Stimulated activated CD4-positive, alpha-beta T cell treated with anti-CD3 and anti-CD28 coated beads, Interleukin-4, amount 100 ng/mL, for 48 hours (primary cell): ENCODE measurements at places on chromosomes 1 and 21.

DNA sequence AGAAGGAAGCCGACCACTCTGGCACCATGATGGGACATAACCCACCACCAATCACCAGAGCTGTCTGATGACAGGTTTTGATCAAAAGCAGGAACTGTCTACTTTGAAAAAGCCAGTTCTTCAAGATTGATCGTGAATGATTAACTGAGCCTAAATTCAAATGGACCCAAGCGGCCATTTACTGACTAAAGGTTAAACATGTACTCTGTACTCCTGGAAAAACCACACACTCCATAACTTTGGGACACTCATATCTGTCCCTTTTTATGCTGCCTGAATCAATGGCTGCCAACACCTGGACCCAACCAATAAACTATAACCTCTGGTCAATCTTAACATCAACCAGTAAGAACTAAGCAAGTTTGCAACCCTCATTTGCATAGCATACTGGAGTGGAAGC is 206.6 kb downstream of the URB2 start:
- no peak for DNase-seq

- peak; percentile 59 for DNase-seq
These were observed 108.9 kb downstream of the CAPN8 start for GRCh38 chr1:223556414-223557129.

DNA sequence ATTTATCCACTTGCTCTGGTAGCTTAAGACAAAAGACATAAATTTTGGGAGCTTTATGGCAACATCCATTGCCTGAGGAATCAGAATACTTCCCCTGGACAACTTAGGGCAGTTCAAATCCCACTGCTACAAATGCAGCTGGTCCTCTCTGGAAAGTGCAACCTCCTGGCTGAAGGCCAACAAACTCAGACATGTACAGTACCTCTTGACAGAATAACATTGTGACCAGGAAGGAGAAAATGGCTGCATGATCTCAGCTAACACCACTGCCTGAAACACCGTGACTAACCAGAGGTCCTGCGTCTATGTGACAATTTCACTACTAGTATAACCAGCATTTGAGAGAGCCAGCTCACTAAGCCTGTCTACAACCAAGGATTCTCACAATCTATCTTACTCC is 218.9 kb downstream of the CRB1 start:
- DNase-seq, result no peak

DNA sequence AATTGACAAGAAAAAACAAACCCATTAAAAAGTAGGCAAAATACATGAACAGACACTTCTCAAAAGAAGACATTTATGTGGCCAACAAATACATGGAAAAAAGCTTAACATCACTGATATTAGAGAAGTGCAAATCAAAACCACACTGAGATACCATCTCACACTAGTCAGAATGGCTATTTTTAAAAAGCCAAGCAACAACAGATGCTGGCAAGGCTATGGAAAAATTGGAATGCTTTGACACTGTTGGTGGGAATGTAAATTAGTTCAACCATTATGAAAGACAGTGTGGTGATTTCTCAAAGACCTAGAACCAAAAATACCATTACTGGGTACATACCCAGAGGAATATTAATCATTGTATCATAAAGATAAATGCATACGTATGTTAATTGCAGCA is 641.1 kb upstream of the B3GALT2 start:
- no peak for DNase-seq

GRCh38 chr1:154831462-154831861 is 38.6 kb downstream of the KCNN3 start:
- no peak for DNase-seq

DNA sequence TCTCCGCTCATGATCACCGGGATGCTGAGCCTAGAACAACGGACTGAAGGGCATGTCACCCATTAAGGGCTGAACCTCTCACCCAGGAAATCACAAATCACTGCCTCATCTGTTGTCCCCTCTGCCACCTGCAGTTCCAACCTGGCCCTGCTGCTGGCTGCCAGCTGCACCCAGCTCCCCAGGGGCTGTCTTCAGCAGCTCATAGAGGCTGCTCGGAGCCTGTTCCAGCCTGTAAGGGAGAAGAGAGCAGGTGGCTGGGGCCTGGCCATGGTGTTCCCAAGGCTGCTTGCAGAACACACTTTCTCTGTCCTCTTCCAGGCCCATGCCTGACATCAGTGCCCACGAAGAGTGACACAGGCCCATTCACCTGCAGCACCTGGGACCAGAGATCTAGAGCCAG is 44.5 kb upstream of the DISP3 start:
- no peak for DNase-seq

GRCh38 chr1:182217967-182218366 is 156.5 kb upstream of the ZNF648 start:
- DNase-seq, result no peak

- no peak for DNase-seq
These were observed 24.9 kb upstream of the PARP1 start for GRCh38 chr1:226432586-226433340.

GRCh38 chr1:31909691-31910090 is 28.5 kb downstream of the PTP4A2 start:
- DNase-seq, result no peak

GRCh38 chr1:48552903-48553606 is 81.1 kb upstream of the SPATA6 start:
- DNase-seq, result no peak

DNA sequence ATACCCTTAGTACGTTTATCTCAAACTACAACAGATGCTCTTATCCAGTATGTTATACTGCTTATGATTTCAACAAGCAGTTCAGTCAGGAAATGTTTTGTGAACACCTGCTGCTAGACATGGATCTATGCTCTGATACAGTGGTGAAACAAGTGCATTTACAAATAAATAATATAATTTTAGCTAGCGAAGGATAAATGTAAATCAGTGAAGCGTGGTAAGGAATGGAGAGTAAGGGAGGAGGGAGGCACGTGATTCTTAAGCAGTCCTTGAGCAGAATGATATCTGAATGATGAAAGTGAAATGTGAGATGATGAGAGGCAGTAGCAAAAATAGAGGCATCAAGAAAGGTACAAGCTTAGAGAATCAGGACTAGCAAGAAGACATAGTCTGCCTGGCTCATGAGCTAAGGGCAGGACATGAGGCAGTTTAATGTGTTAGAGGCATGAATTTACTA is 6.3 kb downstream of the TSNAX start:
- DNase-seq, result no peak

DNA sequence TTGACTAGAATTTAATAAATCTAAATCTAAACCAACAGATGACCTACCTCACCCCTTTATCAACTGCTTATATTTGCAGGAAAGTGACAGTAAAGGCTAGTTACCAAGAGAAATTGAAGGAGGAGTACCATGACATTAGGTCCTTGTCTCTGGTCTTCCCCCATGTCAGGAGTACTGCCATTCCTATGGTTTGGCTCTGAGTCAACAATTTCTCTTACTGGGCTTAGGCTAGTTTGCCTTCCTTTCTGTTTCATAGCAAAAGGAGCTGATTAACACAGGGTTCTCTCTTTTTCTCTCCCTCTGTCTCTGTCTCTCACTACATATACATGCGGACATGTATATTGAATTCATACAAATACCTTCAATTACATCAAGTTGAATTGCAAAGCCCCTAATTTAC is 579.9 kb downstream of the DPYD start:
- DNase-seq, result no peak

DNA sequence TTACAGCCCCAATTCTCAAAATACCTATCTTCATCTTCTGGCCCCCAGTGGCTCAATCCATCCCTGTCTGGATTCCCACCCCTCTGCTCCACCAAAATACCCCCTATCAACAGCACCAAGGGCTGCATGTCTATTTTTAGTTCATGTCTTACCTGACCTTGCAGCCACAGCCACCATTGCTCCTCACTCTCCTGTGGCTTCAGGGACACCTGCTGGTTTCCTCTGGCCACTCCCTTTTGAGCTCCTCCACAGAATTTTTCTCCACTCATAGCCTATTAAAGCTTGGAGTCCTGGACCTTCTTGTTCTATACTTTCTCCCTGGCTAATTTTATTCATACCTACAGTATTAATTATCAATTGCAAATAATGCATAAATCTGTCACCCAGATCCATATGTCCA is 125.3 kb upstream of the NGF start:
- DNase-seq, result no peak

DNA sequence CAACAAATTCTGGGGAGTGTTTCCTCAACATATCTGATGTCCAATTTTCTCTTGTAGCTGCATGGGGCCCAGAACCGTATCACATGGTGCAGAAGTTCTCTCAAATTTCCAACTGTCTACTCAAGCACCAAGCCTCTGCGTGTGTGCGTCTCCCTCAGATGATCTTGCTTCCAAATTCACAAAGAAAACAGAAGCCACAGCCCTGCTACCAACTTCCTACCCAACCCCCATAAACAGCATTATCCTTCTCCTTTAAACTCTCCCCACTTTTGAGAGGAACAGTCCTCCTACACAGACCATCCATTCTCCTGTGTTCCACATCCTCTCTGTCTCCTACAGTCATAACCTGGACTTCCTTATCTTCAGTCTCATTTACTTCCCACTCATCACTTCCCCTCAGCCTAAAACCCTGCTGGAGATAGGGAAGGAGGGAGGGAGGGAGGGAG is 354.1 kb downstream of the SMYD3 start:
- DNase-seq, result no peak

DNA sequence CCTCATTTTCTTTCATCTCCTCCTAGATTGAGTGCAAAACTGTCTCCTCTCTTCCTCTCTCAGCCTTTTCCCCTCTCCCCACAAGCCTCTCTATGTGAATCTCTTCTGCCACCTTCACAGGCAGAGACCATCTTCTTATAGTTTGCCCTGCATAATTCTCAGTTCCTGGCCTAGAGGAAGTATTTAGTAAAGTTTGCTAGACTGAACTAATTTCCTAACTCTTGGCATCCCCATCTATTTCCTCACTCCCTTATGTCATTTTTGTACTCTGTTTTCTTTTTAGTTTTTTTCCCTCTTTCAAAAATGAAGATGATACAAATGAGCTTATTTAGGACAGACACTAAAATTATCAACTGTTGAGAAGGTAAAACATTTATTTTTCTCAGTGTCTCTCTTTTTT is 66.0 kb downstream of the XCL2 start:
- DNase-seq, result no peak

- no peak for DNase-seq
These were observed 24.8 kb downstream of the TNFRSF8 start for GRCh38 chr1:12087797-12088314.

DNA sequence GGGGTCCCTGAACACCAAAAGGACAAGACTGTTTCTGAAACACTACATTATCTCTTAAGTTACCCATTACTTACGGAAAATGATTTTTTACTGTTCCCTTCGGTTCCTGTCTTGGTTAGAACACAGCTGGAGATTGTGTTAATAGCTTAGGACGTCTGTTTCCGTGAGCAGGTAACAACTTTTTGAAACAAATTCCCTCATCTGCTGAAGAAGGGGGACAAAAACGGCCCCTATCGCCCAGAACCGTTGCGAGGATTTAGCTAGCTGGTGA is 67.8 kb downstream of the SLC35A3 start:
- no peak for DNase-seq

- DNase-seq, result no peak
These were observed 145.4 kb downstream of the LMO4 start for GRCh38 chr1:87474098-87474497.

DNA sequence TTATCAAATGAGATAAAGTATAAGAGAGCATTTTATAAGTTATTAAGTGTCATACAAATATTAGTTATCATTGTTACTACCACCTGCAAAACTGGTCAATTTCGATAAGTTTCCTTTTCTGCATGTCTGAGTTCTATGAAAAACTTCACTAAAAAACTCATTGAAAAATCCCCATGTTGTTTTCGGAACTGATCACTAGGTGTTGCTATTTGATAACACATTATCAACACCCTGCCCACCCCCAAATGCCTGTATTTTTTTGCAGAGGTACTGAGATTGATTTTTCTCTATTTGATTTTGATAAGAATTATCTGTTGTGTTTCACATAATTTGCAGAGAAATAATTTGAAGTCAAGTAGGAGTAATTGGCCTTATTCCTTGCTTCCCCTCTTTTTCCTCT is 22.1 kb upstream of the DISP1 start:
- DNase-seq, result no peak

GRCh38 chr1:208892147-208892546 is 648.0 kb upstream of the PLXNA2 start:
- no peak for DNase-seq

- DNase-seq, result peak; percentile 87
These were observed 797 bp upstream of the USP1 start for GRCh38 chr1:62436039-62436465.

DNA sequence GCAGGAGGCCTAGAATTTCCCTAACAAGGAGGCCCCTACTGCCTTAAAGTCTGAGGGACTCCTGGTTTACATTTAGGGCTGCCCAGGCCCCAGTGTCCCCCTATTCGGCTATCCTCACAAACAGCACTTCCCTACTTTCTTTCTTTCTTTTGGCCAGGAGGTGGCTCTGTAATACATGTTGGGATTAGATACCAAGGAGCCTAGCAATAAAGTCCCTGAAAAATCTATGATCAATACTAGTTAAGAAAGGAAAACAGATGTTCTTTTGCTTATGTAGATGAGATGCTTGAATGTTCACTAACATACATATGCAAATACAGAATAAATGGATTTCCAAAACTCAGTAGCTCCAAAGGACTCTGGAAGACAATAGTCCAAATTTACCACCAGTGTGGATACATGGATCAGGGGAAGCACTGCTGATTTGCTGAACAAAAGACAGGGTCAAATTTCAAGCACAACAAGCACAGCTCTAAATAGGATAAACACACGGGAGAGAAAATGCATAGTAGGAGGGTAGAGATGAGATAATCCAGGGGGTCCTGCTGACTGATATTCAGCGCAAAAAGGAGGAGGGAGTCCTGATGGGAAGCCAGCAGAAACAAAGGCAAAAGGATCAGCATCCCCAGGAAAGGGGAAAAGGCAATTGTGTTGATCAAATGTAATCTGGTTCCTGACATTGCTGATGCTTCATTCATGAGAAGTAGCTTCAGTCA is 240.0 kb downstream of the NUF2 start:
- DNase-seq, result no peak

DNA sequence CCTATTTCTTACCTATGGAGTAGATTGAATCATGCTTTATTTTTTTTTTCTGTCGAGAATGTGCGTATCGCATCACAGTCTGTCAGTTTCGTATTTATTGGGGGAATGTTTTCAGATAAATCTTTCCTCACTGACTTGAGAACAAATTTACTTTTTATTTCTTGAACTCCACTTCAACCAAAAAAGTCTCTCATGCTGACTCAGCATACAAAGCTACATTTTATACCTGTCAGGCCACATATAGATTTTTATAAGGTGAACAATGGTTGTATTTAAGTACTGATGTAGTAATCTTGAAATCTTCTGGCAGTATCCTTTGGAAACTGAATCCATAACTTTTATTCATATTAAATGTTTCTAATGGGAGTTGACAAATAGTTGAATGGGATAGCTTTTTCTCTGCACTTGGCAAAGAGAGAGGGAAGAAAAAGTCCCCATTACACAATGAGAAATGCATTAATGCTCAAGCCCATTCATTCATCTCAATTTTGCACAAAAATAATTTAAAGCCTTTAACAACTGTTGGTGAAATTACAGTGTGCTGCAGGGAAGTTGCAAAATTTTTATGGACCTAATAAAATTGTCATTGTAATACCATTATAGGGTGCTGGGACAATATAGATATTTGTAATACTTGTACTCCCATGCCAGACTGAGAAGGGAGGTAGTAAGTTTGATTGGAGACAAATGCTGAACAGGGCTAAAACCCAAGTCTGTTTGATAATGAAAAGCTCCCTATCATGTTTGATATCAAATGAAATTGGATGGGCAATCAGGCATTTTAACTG is 367.6 kb downstream of the HLX start:
- DNase-seq, result no peak
